Stimulated activated CD8-positive, alpha-beta memory T cell treated with anti-CD3 and anti-CD28 coated beads, Interleukin-4, amount 100 ng/mL, for 48 hours (primary cell): ENCODE measurements at places on chromosomes 6 and 20.

GRCh38 chr20:7608250-7608649 is 332.0 kb downstream of the HAO1 start:
- DNase-seq: no peak

GRCh38 chr20:58891718-58892140 is 39.2 kb downstream of the GNAS start:
- DNase-seq: peak; percentile 54

DNA sequence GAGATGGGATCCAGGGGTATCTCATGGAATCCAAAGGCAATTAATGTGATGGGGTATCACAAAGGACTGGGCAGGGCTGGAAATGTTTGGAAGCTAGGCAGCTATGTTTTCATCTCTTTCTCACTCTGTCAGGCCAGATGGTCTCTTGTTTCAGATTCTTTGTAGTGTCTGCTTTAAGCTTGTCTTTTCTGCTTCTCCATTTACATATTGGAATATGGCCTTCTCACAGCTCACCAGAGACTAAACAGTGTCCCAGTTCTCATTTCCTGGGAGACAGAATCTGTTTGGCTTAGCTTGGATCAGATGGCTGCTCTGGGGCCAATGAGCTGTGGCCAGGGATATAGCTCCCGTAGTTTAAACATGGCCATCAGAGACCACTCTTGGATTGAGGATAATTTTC is 78.9 kb downstream of the SLC35F1 start:
- DNase-seq: no peak

DNA sequence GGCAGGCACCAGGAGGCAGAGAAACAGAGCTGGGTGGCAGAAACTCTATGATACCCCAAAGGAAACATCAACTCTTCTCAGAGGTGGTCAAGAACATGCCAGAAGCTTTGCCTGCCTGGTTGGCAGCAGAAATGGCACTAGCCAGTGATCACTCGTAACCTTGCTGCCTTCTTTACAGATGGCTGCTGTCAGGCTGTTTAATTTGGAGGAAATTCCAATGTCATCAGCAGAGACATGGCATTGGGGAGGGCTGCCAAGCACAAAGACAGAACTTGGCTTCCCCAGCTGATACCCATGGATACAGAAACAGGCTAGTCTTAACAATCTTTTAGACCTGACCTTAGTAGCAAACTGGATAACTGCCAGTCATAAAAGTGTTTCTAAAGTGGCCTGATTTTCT is 153.6 kb downstream of the GMPR start:
- DNase-seq: no peak

DNA sequence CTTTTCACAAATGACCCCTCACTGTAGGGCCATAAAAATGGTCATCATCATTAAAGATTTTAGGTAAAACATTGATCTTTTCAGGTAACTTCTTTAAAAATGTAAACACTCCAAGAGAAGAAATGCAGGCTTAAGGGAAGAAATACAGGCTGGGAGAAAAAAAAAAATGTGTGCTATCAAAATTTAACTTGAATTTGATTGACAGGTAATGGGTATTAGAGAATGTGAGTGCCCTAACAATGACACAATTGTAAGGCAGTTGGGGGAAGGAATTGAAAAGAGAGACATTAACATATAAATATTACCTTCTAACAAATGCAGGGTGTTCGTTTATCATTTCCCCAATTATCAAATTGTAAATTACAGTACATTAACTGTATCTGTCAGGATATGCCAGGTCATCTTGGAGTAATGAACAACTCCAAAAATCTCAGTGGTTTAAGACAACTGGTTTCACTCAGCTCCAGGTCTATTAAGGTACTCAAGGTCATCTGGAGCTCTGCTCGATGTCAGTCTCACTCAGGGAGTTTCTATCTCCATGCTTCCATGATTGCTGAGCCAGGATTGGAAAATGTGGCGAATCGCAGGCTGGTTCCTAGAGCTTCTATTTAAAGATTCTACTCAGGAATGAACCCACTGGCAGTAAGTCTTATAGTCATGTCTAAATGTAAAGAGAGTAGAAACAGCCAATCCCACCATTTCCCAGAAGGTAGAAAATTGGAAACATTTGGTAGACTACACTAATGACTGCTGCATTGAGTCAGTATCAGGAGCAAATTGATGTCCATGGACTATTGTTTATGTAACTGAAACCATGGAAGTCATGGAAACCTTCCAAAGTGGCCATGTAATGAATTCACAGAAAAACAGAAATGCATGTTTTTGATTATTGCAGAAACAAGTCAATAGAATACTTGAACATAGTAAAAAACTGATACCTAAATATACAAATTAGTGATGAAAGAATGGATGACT is 55.6 kb downstream of the FRK start:
- DNase-seq: no peak

DNA sequence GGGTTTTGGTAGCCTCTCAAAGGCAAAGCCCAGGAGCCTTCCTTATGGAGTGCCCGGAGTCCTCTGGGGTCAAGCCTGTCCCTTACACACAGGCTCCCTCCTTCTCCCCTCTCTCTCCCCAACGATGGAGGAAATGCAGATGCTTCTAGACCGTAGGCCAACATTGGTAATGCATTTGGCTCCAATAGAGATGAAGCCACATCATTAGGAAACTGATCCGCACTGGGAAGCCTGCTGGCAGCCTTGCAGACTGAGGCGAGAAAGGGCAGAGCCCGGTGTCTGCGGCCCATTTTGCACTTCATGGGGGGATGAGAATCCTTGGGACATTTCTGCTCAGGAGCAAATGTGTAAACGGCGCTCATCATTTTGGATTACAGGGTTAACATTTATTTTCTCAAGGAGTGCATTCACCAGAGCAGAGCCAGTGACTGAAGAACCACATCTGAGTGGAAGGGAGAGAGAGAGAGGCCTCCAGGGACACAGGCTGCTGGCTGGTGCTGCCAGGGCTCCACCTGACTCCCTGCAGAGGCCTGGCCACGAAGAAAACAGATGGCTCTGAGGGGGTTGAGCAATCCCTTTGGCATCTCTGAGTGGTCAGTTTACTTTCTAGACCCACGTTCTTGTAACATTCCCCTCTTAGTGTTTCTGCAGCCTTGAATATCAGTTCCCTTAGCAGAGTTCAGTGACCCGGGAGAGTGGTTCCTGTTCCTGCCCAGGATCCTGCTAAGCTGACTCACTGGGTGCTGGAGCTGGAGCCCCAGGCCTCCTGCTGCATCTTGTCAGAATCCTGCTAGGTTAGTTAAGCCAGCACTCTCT is 4.4 kb upstream of the CST3 start:
- DNase-seq: no peak

GRCh38 chr6:157592541-157592940 is 211.6 kb downstream of the ZDHHC14 start:
- DNase-seq: no peak

GRCh38 chr6:148520109-148520841 is 177.6 kb downstream of the SASH1 start:
- DNase-seq: no peak

GRCh38 chr6:105258816-105259215 is 79.0 kb upstream of the POPDC3 start:
- DNase-seq: no peak

DNA sequence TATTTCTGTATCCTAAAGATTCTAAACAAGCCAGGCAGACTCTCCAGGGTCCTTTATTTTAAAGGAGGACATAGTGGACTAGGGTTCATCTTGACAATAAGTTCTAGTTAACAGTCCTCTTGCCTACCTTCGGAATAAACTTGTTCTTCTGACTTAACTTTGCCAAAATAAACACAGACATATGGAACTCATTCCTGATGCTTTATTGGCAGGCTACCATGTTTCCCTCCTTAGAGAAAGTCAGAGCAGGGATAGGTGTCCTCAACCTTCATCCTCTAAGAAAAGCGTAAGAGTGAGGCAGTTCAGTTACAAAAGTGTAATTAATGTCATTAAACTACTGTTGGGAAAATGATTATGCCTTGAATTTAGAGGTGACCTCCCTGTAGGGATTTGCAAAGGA is 46.9 kb upstream of the NRSN1 start:
- DNase-seq: no peak

GRCh38 chr6:128352366-128352765 is 168.0 kb downstream of the PTPRK start:
- no peak for DNase-seq

DNA sequence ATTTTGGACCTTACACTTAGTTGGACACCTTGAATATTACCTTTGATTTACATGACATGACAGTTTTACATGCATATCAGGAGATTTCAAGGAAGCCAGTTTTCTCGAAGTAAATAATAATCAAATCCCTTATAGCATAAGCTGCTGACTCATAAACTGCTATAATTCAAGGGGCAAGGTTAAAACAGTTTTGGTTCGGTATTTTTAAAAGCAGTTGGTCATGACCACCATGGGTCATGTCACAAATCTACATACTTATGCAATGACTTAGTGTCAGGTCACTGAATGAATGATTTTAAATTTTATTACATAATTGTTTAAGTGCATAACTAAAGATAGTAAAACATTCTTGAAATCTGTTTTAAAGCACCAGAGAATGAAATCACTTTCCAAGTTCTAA is 158.0 kb downstream of the DST start:
- no peak for DNase-seq

DNA sequence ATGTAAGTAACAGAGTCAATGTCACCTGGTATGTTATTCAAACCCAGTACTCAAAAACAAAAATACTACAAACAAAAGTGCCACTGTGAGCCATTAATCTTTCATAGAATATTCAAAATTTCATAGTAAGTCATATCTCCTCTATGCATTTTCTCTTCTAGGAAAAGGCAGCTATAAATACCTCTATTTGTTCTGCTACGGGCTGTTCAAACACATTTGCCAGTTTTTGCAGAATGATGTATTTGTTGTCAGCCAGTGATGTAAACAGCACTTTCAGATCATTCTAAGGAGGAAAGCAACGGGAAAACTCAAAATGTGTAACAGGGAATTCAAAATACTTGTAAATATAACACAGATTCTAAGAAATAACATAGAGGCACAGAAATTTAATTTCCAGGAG is 388.2 kb downstream of the SYNE1 start:
- DNase-seq: no peak

DNA sequence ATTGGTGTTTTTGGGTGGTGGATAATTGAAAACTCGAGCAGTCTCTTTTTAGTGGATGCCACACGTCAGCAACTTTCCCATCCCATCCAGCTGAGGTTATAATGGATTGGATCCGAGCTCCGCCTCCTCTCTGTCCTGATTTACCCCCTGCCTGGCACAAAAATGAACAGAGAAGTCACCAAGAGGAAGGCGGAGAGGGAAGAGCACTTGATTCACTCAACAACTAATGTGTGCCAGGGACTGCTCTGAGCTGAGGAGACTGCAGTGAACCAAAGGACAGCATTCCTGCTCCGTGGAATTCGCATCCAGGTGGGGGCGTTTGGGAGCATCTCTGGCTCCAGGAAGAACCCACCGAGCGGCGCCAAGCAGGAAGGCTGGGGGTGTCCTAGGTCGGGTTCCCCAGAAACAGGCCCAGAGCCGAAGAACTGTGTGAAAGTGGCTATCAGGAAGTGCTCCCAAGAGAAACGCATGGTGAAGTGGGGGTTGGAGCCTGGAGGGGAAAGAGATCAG is 95.8 kb upstream of the NAA20 start:
- no peak for DNase-seq

DNA sequence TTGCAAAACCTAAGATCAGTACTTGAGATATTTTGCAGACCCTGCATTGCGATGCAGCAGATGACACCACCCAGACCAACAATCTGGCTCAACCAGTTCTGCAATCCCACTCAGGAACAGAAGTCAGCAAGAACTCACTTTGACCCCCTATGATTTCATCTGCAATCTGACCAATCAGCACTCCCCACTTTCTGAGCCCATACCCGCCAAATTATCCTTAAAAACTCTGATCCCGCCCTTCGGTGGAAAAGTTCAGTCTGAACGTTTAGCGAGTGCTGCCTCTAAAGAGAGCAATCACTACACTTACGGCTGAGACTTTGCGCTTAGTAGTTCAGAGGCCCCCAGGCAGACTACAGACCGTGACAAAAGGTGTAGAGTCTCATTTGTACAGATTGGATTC is 17.3 kb upstream of the KIAA1586 start:
- DNase-seq: no peak

- DNase-seq: peak; percentile 42
Measured at GRCh38 chr6:7615611-7616383, 25.8 kb downstream of the SNRNP48 start.

DNA sequence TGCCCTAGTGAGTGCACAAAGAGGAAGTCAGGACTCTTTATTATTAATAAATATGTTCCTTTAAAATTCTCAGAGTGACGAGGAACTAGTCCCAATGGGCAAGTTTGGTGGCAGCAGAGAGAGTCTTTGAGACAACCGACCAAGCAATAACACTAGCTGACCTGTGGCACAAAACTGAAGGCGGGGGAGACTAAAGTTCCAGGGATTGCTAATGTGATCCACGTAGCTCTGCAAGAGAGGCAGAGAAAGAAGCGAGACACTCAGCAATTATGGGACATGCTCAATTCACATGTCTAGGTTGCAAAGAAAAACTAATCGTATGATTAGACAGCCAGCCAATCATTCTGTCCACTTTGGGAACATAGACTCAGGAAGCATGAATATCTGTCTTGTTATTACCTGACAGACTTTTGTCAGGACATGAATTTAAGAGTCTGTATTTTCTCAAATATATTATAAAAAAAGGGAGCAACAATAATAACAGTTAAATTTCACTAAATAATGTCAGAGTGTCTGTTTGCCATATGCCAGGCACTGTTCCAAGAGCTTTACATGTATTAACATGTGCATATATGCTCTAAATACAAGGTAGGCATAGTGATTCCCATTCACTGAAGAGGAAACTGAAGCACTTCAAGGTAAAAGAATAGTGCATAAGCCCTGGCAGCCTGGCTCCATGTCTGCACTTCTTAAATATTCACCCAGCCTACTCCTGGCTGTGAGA is 81.0 kb downstream of the COL9A1 start:
- DNase-seq: no peak

- peak; percentile 92 for DNase-seq
Measured at GRCh38 chr20:45987108-45987780, 15.2 kb upstream of the ZNF335 start.

DNA sequence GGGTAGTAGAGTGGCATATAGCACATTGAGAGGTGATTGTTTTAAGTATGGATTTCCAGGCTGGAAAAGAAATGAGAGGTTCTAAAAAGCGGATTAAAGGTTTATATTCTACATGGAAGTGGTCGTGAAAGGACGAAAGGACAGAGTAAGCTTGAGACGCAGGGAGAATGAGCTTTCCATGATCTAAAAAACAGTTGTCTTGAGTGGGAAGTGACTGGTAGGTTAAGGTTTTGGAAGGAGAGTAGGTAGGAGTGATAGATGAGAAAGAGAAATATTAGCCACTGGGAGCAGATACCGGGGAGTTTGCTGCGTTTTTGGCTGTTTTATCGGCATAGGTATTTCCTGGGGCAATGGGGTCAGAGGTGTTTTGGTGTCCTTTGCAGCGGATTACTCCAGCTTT is 750.6 kb upstream of the ADGRB3 start:
- DNase-seq: no peak

GRCh38 chr6:97110149-97110548 is 172.9 kb downstream of the MMS22L start:
- no peak for DNase-seq

DNA sequence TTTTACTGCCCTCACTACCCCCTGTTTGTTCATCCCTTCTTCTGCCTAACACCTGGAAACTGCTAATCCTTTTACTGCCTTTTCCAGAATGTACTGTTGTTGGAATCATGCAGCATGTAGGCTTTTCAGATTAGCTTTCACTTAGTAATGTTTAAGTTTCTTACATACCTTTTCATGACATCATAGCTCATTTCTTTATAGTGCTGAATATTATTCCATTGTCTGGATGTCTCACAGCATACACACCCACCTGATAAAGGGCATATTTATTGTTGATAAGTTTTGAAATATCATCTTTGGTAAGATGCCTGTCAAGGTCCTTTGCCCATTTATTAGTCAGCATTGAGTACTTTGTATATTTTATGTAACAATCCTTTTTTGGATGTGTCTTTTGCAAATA is 588.2 kb upstream of the NRSN1 start:
- DNase-seq: no peak
